ENCODE measurements at places on chromosomes 6 and 20. TPM values are rescaled to one million over a fixed set of nuclear protein-coding genes. Genes with fewer than 3 reads are reported as not detected.

DNA sequence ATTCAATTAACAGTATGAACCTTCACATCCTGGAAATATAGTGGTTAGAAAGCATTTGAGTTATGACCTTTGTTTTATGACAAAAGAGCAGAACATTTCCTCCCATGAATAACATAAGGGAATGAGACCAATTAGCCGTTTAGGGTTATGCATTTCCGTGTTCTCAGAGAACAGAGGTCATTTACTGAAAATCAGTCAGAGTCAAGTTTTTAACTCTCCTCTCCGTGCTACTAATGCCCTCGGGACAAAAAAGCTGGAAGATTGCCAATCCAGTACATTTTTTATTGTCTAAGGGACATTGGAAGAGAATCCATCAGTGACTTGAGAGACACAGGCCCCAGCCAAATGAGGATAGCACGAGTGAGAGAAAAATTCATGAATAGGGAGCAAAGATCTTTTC is 632.7 kb downstream of the RFPL4B start:
- H3K4me3 ChIP-seq, result no peak overlapping the region
- DNase-seq, result no peak
- no peaks in the 10 kb centered on the region for H3K36me3 ChIP-seq
- H3K4me1 ChIP-seq, result no peaks in the 10 kb centered on the region

GRCh38 chr20:48339190-48339985 is 488.4 kb downstream of the PREX1 start:
- H3K27ac ChIP-seq, result peak overlapping the region; percentile 80
- H3K4me1 ChIP-seq, result peaks cover 38% of the 10 kb centered on the region
- no peak overlapping the region for H3K4me3 ChIP-seq
- peak; percentile 80 for DNase-seq
- no peaks in the 10 kb centered on the region for H3K36me3 ChIP-seq

GRCh38 chr6:11414176-11414963 is 123.2 kb upstream of the TMEM170B start:
- no peak overlapping the region for H3K27ac ChIP-seq
- DNase-seq, result no peak

GRCh38 chr6:32070814-32071543 is 32.8 kb downstream of the CYP21A2 start:
- no peak overlapping the region for H3K4me3 ChIP-seq
- H3K4me1 ChIP-seq, result no peaks in the 10 kb centered on the region
- peak; percentile 89 for DNase-seq
- H3K36me3 ChIP-seq, result no peaks in the 10 kb centered on the region
- H3K27ac ChIP-seq, result peak overlapping the region; percentile 64

GRCh38 chr20:17568972-17569521 is 828 bp upstream of the DSTN start:
- peak; percentile 98 for DNase-seq
- no peaks in the 10 kb centered on the region for H3K27me3 ChIP-seq
- H3K36me3 ChIP-seq, result no peaks in the 10 kb centered on the region
- peaks cover 46% of the 10 kb centered on the region for H3K4me1 ChIP-seq
- H3K27ac ChIP-seq, result peak overlapping the region; percentile 100
- H3K4me3 ChIP-seq, result peak overlapping the region; percentile 97

DNA sequence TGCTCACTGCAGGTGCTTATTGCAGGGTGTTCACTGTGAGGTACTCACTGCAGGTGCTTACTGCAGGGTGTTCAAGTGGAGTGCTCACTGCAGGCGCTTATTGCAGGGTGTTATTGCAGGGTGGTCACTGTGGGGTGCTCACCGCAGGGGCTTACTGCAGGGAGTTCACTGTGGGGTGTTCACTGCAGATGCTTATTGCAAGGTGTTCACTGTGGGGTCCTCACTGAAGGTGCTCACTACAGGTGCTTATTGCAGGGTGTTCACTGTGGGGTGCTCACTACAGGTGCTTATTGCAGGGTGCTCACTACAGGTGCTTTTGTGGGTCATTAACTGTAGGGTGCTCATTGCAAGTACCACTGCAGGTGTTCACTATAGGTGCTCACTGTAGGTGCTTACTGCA is 20.2 kb downstream of the APMAP start:
- no peak overlapping the region for H3K4me3 ChIP-seq
- DNase-seq, result peak; percentile 21
- no peak overlapping the region for H3K27ac ChIP-seq
- H3K36me3 ChIP-seq, result no peaks in the 10 kb centered on the region
- no peaks in the 10 kb centered on the region for H3K4me1 ChIP-seq
- H3K27me3 ChIP-seq, result no peaks in the 10 kb centered on the region

DNA sequence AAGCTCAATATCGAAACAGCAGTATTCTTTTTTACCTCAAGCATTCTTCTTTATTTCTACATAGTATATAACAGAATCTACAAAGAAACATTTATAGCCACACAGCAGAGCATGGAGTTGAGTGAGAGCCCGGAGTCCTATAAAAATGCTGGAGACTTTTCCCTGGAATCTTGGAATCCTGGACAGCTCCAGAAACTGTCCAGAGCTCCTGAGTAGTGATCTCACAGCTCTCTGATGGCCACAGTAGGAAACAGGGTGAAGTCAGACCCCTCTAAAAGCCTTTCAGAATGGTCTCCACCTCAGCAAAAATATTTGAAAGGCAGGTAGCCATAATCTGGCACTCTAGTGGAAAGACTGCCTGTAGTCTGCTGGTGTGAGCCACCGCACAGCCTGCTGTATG is 149.3 kb upstream of the STXBP5 start:
- no peak overlapping the region for H3K27ac ChIP-seq
- no peaks in the 10 kb centered on the region for H3K27me3 ChIP-seq
- peaks cover 10% of the 10 kb centered on the region for H3K4me1 ChIP-seq
- no peak overlapping the region for H3K4me3 ChIP-seq

- no peak overlapping the region for H3K4me3 ChIP-seq
- no peaks in the 10 kb centered on the region for H3K27me3 ChIP-seq
- H3K4me1 ChIP-seq, result no peaks in the 10 kb centered on the region
- no peak overlapping the region for H3K27ac ChIP-seq
- no peaks in the 10 kb centered on the region for H3K36me3 ChIP-seq
- DNase-seq, result no peak
Observed at GRCh38 chr6:78031228-78031627, 378.4 kb downstream of the MEI4 start.

DNA sequence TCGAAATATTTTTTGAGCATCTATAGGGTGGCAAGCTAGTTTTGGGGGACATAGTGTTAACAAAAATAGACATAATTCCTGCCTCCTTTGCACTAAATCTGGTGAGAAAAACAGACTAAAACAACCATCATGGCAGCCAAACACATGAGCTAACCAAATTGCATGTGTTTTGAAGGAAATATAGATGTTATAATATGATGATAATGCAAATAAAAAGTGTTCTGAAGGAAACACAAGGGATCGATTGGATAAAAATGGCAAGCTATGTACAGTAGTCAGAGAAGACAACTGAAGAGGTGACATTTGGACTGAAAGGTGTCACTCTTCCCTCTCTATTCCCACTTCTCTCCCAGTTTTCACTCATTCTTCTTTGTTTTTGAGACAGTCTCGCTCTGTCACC is 706.9 kb downstream of the PTPRT start:
- H3K4me1 ChIP-seq, result no peaks in the 10 kb centered on the region
- H3K4me3 ChIP-seq, result no peak overlapping the region
- no peak overlapping the region for H3K27ac ChIP-seq
- no peaks in the 10 kb centered on the region for H3K27me3 ChIP-seq
- no peaks in the 10 kb centered on the region for H3K36me3 ChIP-seq
- DNase-seq, result no peak

Gene PNLDC1
- 0.71 TPM for total RNA-seq

Gene DSP
- 5.0 TPM for total RNA-seq

Gene IL20RA
- 1.5 TPM for total RNA-seq

Gene TGM3
- not detected for total RNA-seq

Gene FAM83C
- not detected for total RNA-seq

Data from sigmoid colon (tissue), 7 donors.